Stimulated activated CD8-positive, alpha-beta memory T cell treated with anti-CD3 and anti-CD28 coated beads, Interleukin-4, amount 100 ng/mL, for 24 hours (primary cell): ENCODE measurements at places on chromosomes 12 and 14.

DNA sequence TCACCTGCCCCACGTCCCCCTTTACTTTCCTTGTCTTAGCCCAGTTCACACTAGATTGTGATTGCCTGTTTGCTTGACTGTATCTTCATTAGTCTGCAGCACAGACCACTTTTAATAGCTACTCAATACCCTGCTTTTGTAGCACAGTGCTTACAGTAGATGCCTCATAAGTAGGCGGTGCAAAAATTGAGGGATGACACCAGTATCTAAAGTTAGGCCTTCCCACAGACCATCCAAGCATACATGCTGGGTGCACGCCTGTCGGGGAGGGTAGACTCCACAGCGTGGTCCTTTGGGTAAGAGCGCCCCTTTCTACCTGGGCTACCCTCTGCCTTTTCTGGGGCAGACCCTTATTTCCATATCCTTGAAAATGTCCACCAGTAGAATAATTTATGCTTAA lies 140.8 kb downstream of the GCH1 start:
- no peak for DNase-seq

- DNase-seq = no peak
Observed at GRCh38 chr12:51886021-51886710, 1.7 kb upstream of the ANKRD33 start.

- DNase-seq = no peak
Observed at GRCh38 chr12:31780096-31780495, 51.3 kb upstream of the AMN1 start.

- no peak for DNase-seq
Observed at GRCh38 chr14:92463141-92463540, 50.4 kb upstream of the RIN3 start.

GRCh38 chr12:7497661-7498060 lies 5.9 kb downstream of the CD163 start:
- DNase-seq = no peak

- DNase-seq = no peak
Observed at GRCh38 chr14:99821519-99822508, 28.6 kb downstream of the EML1 start.

- no peak for DNase-seq
Observed at GRCh38 chr14:22488522-22489243, 100.3 kb downstream of the DAD1 start.

GRCh38 chr12:113464452-113464775 lies 7.3 kb downstream of the LHX5 start:
- no peak for DNase-seq

DNA sequence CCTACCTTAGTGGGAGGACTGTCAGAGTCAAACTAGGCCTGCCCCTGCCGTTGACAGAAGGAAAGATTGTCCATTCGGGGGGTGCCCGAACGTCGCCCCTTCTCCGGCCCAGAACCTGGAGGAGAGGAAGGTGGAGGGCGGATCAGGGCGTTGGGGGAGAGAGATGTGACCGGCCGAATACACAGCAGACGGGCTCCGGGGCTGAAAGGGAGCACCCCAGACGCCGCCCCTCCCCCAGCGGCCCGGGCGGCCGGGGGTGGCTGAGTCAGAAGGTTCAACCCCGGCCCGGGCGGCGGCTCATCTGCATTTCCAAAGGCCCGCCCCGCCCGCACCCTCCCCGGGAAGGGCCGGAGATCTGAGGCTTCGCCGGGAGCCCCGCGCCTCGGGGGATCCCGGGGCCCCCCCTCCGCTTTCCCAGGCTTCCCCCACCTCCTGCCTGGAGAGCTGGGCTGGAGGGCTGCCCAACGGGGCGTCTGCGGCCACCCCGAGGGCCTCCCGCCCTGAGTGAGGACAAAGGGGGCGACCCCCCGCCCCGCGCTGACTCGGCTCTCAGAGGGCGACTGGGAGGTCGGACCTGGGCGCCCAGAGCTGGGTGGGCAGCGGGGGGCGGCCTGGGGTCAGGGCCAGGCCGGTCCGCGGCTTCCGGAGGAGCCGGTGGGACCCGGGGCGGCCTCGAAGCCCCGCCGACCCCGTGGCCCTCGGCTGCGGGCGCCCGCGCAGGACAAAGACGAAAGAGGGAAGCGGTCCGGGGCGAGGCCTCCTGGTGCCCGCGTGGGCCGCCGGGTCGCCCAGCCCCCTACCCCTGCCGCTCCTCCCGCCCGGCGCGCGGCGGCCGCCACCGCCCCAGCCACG lies 3.7 kb upstream of the SETD1B start:
- DNase-seq = peak; percentile 79

DNA sequence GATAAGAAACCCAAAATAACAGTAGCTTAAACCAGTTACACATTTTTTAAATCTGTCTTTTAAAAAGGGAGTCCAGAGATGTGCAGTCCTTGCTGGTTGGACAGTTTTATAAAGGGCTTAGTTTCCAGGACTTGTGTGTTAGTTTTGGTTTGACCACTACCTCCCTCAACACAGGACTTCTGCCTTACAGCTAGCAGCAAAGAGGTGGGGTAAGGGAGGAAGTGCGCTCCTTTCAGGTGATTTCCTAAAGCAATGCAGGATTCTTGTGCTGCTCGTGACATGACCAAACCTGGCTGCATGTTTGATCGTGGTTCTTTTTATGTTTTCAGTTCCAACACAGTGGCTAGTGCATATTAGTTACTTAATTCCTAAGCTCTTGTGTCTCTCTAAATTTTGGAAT lies 266.2 kb downstream of the TMTC2 start:
- no peak for DNase-seq

DNA sequence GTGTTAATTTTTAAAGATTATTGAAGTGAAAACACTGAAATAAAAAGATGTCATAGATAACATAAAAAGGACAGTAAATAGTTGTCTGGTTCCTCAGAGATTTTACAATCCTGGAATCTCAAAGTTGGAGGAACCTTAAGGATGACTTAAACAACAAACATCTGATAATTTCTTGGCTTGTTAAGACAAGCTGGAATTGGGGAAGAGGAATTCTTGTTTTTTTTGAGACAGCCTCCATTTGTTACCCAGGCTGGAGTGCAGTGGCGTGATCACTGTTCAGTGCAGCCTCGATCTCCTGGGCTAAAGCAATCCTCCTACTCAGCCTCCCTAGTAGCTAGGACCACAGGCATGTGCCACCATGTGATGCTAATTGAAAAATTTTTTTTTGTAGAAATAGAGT lies 2.3 kb downstream of the ZNF410 start:
- no peak for DNase-seq

GRCh38 chr12:46165191-46165590 lies 103.7 kb downstream of the SLC38A1 start:
- no peak for DNase-seq

GRCh38 chr12:8087666-8088065 lies 5.6 kb downstream of the NECAP1 start:
- no peak for DNase-seq

GRCh38 chr14:100684154-100684553 lies 42.5 kb upstream of the DLK1 start:
- DNase-seq = no peak

- no peak for DNase-seq
Observed at GRCh38 chr14:55410876-55411275, 754 bp downstream of the ATG14 start.

- DNase-seq = no peak
Observed at GRCh38 chr12:46490635-46491034, 118.1 kb upstream of the SLC38A2 start.

- DNase-seq = no peak
Observed at GRCh38 chr12:49920915-49921286, 17.2 kb upstream of the FAIM2 start.

GRCh38 chr12:50620109-50620977 lies 115.6 kb downstream of the DIP2B start:
- no peak for DNase-seq

DNA sequence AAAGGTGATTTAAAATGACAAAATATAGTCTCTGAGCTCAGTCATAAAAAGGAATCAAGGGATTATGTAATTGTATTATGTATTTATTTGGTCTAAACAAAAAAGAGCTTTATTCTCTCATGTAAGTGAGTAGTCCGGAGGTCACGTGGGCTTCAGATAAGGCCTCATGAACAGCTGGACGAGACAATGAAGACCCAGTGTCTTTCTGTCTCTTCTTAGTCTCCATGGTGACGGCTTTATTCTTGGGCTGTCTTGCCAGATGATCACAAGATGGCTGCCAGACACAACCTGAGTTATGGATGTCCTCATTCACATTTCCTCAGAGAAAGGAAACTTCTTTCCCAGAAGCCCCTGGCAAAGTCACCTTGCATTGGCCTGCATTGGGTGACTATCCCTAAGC lies 98.6 kb downstream of the ARF6 start:
- DNase-seq = no peak

- peak; percentile 80 for DNase-seq
Observed at GRCh38 chr12:49741882-49742620, 694 bp downstream of the TMBIM6 start.

DNA sequence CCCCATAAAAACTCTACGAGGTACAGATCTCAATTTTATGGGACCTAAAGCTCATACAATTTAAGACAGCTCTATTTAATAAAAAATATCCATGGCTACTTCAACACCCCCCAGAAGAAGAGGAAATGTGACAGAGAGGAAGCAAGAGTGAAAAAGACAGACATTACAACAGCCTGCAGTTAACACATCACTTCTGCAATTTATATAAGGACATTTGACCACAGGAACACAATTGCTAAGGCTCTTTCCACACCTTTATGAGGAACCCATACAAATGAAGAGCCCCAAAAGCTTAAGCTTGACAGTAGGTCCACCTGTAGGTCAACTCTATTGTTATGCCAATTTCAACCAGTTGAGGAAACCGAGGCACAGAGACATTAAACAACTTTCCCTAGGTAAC lies 5.6 kb downstream of the OR10P1 start:
- DNase-seq = no peak

DNA sequence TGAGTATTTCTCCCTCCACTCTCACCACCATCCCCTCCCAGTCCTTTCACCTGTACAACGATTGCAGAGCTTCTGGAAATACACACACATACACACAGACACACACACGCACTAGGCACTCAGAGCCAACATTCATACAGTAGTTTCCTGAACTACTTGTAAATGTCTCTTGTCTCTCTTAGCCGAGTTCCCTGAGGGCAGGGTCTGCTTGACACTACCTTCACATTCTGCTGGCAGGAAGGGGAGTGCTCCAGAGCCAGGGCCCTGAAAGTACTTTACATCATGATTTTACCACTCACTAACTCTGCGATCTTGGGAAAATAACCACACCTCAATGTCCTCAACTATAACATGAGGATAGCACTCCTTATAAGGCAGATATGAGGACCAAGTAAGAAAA lies 82.7 kb downstream of the GAS2L3 start:
- DNase-seq = no peak

DNA sequence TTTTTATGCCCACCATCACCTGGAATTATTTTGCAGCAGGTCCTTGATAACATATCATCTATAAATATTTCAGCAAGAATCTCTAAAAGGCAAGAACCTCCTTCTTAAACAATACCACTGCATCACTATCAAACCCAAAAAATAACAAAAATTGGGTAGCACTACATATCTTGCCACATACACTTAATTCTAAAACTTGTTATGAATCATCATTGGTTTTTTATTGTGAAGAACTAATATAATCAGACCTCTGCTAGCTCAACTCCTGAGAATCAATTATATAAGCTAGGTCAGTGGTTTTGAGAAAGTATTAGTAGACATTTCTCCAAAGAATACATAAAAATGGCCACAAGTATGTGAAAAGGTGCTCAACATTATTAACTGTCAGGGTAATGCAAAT lies 23.8 kb downstream of the SLC38A1 start:
- no peak for DNase-seq

DNA sequence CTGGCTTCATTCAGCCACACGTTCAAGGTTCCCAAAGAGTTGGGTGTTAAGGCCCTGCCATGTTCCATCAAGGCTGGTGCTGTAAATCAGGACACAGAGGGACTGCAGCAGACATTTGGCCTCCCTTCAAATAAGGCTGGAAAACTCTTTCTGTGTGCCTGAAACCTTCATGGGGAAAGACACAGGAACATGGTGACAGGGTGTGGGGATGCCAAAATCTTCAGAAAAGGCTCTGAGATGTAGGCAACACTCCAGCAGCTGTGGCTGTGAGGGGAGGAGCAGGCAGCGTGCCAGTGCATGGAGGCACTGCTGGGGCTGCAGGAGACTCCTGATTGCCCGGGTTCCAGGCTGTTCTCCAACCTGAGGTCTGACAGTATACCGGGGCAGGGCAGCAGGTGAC lies 15.0 kb downstream of the POMT2 start:
- no peak for DNase-seq

GRCh38 chr12:24741216-24741615 lies 207.7 kb downstream of the BCAT1 start:
- DNase-seq = no peak
